ENCODE measurements at places on chromosomes 4 and X. TPM values are rescaled to one million over a fixed set of nuclear protein-coding genes. Genes with fewer than 3 reads are reported as not detected.

The CTAG1A gene
- total RNA-seq = not detected

The SPANXN1 gene
- total RNA-seq = not detected

The SLC16A2 gene
- 20.8 TPM for total RNA-seq

The ADGRG4 gene
- total RNA-seq = not detected

The HS6ST2 gene
- total RNA-seq = 0.15 TPM

The GLOD5 gene
- total RNA-seq = not detected

The PABPC4L gene
- total RNA-seq = 0.05 TPM

The BST1 gene
- 15.6 TPM for total RNA-seq

The TRIM60 gene
- total RNA-seq = not detected
